ENCODE measurements at places on chromosomes 11 and 22. TPM values are rescaled to one million over a fixed set of nuclear protein-coding genes. Genes with fewer than 3 reads are reported as not detected.

DNA sequence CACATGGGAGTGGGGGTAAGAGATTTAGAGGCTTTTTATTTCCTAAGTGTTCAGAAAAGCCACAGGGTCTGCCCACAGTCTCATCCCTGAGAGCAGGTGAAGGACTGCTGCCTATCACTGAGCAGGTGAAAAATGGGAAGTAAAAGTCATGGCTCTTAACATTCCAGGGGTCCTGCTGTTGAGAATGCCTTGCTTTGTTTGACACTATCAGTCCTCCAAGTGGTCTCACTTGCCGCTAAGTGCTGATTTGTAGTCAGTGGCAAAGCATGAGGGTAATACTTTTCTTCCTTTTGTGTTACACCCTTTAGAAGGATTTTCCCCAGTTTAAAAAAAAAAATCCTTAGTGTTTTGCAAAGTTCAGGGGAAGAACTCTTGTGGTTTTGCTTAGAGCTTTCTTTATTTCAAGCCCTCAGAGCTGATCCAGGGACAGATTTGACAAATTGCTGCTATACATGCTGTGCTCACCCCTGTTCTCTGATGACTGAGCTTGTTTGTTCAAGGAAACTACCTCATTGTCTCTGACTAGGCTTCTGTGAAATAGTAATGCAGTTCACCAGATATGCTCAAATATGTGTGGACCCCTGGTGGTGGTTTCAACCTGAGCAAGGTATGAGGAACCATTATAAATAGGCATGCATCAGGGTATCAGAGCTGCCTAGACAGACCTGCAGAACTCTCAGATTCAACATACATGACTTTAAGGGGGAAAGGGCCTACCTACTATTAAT lies 141.0 kb downstream of the ARHGAP42 start:
- DNase-seq = peak; percentile 88

Gene C11orf97
- not detected for polyA plus RNA-seq

DNA sequence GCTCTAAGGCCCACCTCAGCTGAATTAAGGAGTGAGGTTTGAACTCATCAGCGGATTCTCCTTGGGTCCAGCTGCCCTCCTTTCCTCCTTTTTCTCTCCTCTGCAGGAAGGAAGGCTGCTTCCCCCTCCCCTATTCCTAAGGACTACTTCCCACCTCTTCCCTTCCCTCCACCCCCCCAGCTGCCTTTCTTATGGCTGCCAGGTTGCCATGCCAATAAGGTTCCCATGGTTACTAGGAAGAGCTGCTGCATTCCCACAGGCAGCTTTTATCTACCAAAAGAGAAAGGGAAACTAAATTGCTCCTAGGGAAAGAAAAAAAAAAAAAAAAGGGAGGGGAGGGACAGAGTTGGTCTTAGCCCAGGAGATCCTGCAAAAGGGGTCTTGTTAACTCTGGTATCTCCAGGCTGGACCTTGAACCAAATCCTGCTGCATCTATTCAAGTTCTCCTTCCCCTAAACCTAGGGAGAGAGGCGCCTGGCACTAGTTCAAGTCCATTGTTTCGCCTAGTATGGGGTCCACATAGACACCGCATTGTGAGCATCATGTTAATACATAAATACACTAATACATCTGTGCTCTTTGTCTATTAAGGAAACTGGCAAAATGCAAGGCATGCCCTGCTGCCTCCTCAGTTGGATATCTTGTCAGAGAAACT lies 21.2 kb upstream of the FEZ1 start:
- peak; percentile 93 for DNase-seq

DNA sequence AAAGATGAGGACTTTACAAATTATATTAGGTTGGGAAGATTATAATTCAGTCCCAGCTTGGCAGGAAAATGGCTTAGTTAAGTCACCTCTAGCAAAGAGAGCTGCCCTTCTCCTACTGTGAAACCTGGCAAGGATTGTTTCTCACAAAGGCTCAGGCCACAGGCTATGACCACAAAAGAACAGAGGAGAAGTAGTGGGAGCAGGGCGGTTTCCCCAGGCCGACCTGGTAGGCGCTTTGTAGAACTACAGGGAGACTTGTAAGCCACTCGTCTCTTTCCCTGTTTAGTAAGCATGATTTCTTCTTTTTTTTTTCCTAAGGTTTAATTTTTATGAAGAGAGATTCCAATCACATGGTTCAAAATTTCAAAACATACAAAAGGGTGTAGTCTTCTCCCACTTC lies 4.6 kb downstream of the SNAP29 start:
- no peak for DNase-seq

GRCh38 chr22:18130018-18130417 lies 19.4 kb downstream of the TUBA8 start:
- no peak for DNase-seq

- no peak for DNase-seq
Observed at GRCh38 chr11:32316232-32316631, 119.1 kb downstream of the WT1 start.

DNA sequence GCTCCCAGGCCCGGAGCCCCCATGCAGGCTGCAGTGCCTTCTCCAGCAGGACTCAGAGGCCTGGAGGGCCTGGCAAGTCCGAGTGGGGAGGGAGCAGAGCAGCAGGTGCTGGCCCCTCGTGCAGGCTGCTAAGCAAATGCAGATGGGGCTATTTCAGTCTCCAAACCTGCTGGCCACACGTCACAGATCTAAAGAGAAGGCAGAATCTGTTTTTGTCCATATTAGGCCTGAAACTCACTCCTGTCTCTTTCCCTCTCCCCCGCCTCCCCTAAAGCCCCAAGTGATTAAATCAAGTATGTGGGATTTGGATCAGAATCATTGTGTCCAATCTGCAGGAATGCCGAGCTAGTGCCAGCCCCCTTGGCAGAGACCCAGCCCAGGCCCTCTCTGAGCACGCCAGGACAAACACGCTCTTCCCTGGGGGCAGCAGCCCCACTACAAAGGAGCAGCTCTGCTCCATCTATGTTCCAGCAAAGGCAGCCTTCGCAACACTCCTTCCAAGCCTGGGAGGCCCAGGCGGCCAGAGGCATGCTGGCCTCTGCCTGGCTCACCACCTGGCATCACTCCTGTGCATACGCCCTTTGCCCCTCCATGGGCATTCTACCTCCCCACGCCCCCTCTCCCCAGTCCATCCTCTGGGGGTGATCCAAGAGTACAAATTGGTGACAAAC lies 26.5 kb downstream of the RPL27A start:
- peak; percentile 98 for DNase-seq

GRCh38 chr11:44829838-44830237 lies 103.1 kb downstream of the TSPAN18 start:
- no peak for DNase-seq

- peak; percentile 93 for DNase-seq
Observed at GRCh38 chr11:115941481-115941993, 437.3 kb upstream of the CADM1 start.

DNA sequence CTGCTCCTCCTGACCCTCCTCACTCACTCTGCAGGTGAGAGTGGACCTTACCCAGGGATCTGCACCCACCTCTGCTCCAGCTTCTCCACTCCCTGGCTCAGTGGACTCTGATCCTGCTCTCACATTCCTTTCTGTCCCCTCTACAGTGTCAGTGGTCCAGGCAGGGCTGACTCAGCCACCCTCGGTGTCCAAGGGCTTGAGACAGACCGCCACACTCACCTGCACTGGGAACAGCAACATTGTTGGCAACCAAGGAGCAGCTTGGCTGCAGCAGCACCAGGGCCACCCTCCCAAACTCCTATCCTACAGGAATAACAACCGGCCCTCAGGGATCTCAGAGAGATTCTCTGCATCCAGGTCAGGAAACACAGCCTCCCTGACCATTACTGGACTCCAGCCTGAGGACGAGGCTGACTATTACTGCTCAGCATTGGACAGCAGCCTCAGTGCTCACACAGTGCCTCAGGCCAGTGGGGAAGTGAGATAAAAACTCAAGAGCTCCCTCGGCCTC lies 29.7 kb upstream of the VPREB1 start:
- DNase-seq = no peak

Gene PIH1D2
- polyA plus RNA-seq = 1.9 TPM

DNA sequence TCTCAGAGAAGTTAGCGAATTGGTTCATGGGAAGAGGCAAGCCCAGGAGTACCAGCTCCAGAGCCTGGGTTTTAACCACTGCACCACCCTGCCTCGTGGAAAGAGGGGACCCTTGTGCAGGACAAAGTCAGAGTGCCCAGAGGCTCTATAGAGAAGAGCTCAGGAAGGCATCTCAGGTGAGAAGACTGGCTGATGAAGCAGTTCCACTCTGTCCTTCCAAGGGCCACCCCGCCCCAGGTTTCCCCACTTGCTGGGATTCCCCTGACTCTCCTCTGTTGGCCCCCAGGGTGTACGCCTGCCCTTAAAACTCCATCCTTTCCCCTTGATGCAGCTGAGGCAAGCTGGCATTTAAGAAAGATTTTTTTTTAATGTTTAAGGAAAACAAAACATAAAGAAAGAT lies 265.8 kb downstream of the BUD13 start:
- no peak for DNase-seq

GRCh38 chr11:14308114-14308896 lies 50.7 kb downstream of the RRAS2 start:
- DNase-seq = peak; percentile 48

DNA sequence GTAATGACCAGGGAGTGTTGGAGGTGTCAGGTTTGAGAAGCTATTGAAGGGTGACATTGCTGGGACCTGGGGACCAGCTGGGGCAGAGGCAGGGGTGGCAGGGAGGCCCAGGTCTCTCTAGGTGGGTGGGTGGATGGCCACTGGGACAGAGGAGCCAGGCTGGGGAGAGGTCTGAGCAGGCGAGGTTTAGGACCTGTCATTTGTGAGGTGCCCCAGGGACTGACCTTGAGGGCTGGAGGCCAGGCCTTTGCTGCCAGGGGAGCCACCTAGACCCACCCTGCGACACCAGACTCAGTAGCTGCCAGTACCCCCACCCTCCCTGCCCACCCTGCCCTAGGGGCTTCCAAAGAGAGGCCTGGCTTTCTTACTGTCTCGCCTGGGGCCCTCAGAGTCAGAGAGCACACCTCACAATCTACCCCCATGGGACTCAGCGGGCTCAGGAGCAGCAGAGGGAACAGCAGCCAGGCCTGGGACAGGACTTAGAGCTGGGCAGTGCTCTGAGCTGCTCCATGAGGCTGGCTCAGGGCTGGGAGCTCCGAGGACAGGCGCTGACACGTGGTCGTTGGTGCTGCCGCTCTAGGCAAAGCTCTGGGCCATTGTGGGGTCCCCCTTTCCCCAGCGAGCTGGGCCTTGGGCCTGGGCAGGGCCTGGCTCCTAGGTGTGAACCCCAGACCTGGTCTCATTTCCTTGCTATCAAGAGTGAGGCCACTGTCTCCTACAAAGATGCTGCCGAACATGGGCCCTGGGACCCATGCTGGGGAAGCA lies 28.6 kb upstream of the PPARA start:
- no peak for DNase-seq

Gene POTEH
- not detected for polyA plus RNA-seq

Gene MEI1
- 4.3 TPM for polyA plus RNA-seq

- DNase-seq = no peak
Observed at GRCh38 chr11:69409812-69410645, 71.4 kb upstream of the LINC01488 start.

DNA sequence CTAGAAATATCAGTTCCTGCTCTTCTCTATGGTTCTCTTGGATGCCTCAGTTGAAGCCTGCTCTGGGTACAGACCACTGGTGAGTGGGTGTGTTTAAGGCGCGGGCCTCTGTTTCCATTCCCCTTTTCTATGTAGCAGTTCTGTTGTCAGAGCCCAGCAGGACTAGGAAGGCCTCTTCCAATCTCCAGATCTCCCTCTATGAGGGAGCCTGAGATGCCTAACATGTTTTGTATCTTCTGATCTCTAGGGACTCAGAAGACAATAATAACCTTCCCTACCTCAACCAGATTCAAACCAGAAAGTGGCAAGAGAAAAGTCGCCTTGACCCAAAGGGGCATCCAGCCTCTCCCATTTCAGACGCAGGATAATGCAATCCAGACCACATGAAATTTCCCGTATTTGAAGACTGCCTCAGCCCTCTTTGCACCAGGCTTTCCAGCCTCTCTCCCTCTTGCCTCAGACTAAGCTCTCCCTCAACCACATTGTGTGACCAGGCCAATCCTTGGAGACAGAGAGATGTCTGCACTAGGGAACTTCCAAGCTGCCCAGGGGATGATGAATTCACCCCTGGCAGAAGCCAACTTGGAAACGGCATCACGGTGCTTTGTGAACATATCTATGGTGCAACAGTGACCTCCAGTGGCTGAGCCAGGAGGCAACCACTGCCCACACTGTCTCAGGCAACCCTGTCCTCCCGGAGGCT lies 150.1 kb upstream of the UBASH3B start:
- DNase-seq = peak; percentile 92

- no peak for DNase-seq
Observed at GRCh38 chr11:117932426-117932825, 3.2 kb upstream of the TMPRSS13 start.

DNA sequence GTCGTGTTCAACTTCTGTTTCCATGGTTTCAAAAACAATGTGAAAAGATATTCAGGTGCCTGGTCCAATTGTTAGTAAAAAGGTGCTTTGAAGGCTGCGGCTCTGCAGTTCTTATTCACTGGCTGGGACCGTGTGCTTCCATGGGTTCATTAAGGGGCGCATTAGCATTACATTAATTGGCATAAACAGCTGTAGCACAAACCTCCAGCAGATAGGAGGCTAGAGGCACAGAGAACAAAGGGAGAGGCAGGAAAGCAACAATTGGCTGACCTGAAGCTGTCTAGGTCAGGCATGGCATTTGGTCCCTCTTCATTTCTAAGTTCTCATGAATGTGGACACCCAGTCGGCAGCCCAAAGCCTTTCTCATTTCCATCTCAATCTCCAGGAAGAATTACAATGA lies 16.6 kb downstream of the PAK1 start:
- no peak for DNase-seq

GRCh38 chr11:9529334-9529650 lies 44.2 kb upstream of the WEE1 start:
- peak; percentile 37 for DNase-seq

Gene BAIAP2L2
- 0.77 TPM for polyA plus RNA-seq

GRCh38 chr11:62771144-62772021 lies at the start of gene TAF6L:
Gene TAF6L, plus strand, starts transcription at chr11:62771396. Its CDS starts 4,388 bp downstream, at chr11:62775784.
- peak; percentile 95 for DNase-seq

Gene KRTAP5-7
- not detected for polyA plus RNA-seq

DNA sequence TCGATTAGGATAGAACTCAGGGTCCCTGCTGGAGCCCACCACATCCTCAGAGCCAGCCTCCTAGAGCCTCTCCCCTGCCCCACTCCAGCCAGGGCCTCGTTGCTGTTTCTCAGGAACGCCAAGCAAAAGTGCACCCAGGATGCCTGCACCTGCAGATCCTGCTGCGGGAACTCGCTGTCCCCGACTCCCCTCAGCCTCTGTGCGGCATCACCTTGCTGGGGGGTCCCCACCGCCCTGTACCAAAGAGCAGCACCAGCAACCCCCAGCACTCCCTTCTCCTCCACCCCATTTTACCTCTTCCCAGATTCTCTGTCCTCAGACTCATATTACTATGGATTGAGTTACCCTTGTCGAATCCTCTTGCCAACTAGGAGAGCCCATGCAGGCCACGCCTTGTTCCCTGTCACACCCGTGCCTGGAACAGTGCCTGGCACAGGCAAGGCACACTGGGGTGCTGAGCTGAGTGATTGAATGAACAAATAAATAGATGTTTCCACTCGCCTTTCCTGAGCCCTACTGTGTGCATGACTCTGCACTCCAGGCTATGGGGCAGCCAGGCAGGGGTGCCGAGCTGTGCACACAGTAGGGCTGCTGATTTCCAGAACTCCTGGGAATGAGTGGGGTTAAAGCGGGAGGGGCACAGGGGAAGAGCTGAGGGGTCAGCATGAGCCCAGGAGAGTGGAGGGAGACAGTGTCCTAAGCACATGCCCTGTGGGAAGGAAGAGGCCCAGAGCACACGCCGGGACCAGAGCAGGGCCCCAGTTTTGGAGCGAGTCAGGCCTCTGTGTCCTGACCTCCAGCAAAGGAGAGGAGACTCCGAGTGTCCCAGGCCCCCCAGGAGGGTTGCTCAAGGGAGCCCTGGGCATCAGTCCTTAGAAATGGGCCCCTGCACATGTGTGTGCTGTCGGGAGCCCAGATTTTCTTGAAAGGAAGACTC lies 44.3 kb downstream of the LINC01488 start:
- no peak for DNase-seq

Gene MS4A1
- not detected for polyA plus RNA-seq
